ENCODE measurements at places on chromosomes 7 and 10. TPM values are rescaled to one million over a fixed set of nuclear protein-coding genes. Genes with fewer than 3 reads are reported as not detected.
A peak's percentile ranks its signal among the peaks of the same experiment; 100 is the strongest.

CLCN1 gene
- total RNA-seq, result 1.4 TPM

CTNNA3 gene
- total RNA-seq, result 19.4 TPM

GBX1 gene
- total RNA-seq, result 15.6 TPM

DNA sequence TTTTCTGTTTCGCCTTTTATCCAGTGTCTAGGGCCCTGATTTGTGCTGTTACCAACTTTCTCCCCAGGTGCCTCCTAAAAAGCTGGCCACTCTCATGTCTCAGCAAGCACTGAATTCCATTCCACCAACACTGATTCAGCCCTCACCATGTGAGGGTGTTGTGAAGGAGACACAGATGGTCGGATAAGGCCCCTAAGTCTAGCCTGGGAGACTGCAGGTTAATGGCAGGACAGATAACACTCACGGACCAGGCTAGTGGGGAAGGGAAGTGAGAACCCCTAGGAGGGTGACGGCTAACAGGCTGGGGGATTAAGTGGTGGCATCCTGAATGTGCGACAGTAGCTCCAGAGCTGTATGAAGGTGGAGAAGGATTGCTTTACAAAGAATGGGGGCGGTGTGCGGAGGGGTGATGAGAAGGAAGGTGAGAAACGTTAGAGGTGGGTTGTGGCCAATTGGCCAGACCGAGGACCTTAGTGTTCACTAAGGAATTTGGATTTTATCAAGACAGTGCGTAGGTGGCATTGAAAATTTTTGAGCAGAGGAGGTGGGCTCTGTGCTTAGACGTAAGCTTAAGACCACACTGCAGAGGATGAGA, 3.8 kb upstream of the DUSP5 start:
- DNase-seq, result no peak

DNA sequence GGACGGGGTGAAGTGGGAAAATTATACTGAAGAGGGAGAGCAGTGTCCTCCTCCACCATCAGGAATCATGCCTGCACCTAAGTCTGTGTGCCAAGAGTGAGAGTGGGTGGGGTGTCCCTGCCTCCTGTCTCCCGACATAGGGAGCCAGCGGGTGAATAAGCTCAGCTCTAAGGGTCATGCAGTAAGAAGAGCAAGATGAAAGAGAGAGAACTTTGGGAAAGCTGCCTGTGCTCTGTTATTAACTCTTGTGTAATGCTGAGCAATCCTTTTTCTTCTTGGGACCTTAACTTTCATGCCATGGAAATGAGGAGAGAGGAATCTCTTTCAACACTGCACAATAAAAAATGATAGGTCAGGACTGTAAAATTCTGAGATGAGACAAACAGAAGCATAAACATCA, 7.9 kb upstream of the TCAF1 start:
- DNase-seq, result no peak

- DNase-seq, result peak; percentile 96
These were observed 23.7 kb downstream of the EPHB4 start for GRCh38 chr7:100803398-100804161.
